NCI-H1436 (cell line): ENCODE measurements at places on chromosomes 3 and 15.

DNA sequence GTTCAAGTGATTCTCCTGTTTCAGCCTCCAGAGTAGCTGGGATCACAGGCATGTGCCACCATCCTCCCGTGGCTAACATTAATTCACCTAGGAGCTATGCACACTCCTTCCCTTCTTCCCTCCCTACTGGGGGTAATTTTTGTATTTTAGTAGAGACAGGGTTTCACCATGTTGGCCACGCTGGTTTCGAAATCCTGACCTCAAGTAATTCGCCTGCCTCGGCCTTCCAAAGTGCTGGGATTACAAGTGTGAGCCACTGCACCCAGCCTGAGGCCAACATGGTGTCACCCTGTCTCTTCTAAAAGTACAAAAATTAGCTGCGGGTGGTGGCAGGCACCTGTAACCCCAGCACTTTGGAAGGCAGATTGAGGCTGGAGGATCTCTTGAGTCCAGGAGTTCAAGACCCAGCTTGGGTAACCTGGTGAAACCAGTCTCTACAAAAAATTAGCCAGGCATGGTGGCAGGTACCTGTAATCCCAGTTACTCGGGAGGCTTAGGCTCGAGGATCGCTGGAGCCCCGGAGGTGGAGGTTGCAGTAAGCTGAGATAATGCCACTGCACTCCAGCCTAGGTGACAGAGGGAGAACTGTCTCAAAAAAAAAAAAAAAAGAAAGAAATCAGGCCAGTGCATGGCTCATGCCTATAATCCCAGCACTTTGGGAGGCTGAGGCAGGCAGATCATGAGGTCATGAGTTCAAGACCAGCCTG, 6.1 kb downstream of the RNU5B-1 start:
- DNase-seq: no peak

DNA sequence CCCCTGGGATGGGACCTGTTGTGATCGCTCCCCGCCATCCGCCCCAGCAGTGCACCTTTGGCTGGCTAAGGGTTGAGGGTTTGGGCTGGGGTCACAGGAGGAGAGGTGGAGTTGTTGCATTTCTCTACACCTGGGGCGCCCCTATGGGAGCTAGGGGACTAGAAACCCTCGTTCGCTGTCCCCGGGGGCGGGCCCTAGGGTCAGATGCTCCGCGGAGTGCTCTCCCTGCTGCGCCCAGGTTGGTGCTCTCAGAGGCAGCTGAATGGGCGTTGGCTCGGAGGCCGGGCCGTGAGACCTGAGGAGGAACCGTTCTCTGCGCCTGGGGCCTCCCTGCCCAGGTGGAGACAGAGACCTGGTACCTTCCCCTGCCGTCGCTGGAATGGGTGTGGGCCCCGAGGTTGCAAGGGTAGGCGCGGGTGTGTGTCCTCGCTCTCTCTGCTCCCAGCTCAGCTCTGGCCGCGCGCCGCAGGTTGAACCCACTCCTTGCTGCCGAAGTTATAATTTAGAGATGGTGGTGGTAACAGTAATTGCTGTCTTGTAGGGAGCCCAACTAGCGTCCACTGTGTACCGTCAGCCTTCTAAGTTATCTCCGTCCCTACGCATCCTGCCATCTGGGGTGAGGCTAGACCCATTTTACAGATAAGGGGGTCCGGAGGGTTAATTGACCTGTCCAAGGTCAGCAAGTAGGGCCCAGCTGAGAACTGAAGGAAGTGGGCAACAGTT, 965 bp downstream of the FLNB start:
- no peak for DNase-seq

GRCh38 chr3:134029734-134030378, at the start of gene SLCO2A1:
Gene SLCO2A1 (minus strand): TSS chr3:134029925. CDS start chr3:134029802, 123 bp downstream.
- peak; percentile 47 for DNase-seq

DNA sequence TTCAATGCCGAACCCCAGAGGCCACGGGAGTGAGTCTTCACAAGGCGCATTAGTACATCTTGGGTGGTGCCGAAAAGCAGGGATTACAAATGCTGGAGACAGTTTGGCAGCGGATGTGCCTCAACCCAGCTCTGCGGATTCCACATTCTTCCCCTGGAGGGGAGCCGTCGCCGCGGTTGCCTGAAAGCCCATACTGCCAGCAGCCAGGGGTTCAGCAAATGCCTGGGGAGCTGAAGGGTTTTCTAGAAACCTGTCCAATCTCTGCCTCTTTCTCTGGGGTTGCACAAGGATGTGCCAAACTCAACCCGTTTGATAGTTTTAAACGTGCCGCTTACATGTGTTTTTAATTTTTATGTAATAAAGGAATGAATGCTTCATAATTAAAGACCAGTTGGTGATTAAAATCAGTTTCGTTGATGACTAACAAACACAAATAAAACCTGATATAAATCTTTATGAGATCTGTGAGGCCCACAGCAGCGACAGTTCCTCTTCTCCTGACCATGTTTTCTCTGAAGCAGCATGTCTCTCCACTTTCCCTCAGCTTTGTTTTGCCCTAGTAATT, 74.6 kb upstream of the LEKR1 start:
- DNase-seq: no peak

DNA sequence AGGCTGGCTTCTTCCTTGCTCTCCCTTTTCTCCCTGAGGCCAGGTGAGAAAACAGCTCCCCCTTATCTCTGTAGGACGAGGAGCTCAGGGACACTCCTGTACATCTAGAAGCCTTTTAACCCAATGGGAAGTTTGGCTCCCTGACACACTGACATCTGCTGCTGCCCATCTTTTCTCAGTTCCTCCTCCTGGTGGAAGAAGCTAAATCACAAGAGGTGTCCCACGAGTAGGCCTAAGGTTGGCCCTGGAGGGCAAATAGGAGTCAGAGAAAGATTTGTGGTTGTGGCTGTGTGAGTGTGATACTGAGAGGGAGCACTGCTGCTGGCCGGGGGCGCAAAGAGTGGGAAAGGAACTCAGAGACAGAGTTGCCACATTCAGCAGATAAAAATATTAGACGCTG, 49.5 kb downstream of the ARHGAP31 start:
- DNase-seq: no peak

- DNase-seq: no peak
These were observed 27.6 kb upstream of the UBP1 start for GRCh38 chr3:33467786-33468185.

GRCh38 chr3:4985330-4986174, 6.3 kb downstream of the BHLHE40 start:
- no peak for DNase-seq

DNA sequence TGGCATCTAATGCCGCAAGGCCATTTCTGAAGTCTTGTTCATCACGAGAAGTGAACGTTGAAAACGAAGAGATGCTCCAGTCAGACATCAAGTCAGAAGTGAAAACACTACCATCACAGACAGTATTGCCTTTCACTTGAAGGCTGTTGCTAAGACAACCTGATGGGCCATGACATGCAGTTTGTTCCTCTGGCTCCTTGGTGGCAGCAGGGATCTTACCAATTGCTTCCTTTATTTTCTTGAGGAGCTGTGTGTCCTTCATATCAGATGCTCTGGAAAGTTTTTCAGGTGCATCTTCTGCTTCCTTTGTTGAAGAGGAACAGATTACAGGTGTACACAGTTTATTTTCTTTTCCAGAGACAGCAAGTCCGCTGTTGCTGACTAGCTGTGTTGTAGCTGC, 30.7 kb upstream of the MYLK start:
- no peak for DNase-seq

GRCh38 chr15:67979281-67979680, 74.8 kb upstream of the PIAS1 start:
- no peak for DNase-seq
